ENCODE measurements at places on chromosomes 1 and 21.

DNA sequence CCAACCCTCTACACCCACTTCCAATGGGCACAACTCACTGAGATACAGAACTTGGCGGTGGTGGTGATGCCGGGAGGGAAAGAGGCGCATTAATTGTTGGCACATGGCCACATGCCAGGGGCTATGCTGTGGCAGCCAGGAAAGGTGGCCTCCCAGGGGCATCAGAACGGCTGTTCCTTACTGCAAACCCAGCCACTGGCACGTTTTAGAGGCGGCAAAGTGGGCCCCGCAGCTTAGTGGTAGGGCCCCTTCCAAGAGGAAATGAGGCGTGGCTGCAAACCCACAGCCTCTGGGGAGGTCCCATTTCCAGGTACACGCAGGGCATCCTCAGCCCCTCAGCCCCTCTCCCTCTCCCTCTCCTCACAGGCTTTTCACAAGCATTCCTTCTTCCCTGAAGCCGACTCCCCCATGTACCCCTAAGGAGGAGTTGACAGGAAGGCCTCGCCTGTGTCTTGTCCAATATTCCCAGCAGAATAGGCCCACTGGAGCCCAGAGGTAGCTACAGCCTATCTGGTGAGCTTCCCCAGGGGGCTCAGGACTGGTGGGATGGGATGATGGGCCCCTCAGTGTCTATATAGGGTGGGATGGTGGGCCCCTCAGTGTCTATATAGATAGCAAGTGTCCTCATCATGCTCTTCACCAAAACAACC is 166.2 kb downstream of the CLIC6 start:
- DNase-seq: no peak

DNA sequence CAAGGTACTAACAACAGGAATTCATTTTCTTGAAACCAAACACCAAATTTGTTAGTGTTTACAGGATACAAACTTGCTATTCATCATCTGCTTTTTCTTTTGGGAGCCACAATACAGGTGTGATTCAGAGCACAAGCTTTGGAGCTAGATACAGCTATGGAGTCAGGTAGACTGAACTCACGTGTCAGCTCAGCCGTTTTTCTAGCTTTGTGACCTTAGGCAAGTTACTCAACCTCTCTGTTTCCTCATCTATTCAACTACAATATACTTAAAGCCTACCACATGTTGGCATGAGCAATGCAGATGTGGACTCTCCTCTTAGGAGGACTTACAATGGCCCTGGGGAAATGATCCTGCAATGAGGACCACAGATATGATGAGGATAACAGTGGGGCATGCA is 6.3 kb downstream of the HTR1D start:
- DNase-seq: no peak

GRCh38 chr1:245810789-245811337 is 656.1 kb downstream of the KIF26B start:
- no peak for DNase-seq

DNA sequence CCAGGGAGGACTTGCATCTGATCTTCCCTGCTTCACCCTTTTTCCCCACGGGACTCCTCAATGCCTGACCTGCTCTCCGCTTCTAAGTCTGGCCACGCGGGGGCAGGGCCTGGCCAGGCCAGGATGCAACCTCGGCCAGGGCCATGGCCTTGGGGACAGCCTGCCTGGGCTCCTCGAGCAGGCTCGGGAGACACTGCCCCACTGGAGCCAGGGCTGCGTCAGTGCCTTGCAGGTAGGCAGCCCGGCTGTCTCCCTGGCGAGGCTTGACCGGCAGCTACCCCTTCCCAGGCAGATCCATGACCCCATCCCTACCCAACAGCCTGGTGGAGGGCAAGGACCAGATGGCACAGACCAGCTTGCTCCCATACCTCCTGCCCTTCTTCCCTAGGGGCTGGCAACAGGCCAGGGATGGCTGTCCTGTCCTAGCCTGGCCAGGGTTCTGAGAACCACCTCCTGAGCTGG is 2.7 kb upstream of the PRDM16 start:
- DNase-seq: no peak

DNA sequence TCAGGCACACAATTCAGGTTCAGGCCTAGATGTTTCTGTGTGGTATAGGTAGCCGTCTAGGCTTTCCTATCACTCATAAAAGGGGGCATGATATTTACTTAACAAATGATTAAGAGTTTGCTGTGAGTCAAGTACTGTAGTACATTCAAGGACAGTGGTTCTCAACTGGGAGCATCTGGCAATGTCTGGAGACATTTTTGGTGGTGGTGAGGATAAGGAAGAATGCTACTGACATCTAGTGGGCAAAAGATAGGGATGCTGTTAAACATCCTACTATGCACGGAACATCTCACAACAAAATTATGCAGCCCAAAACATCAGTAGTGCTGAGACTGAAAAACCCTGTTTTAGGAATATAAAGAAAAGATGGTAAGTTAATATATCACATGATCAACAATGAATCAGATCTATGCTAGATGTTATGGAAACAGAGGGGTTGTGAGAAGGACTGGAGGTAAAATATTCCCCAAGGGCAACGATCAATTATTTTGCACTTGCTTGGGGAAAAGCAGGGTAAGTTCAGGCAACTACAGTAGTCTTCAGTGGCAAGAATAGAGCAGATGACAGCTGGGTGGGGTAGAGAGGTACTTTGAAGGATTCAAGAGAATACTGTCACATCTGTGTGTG is 4.9 kb downstream of the DNTTIP2 start:
- DNase-seq: peak; percentile 24

GRCh38 chr1:57300186-57300585 is 123.7 kb downstream of the DAB1 start:
- DNase-seq: no peak

DNA sequence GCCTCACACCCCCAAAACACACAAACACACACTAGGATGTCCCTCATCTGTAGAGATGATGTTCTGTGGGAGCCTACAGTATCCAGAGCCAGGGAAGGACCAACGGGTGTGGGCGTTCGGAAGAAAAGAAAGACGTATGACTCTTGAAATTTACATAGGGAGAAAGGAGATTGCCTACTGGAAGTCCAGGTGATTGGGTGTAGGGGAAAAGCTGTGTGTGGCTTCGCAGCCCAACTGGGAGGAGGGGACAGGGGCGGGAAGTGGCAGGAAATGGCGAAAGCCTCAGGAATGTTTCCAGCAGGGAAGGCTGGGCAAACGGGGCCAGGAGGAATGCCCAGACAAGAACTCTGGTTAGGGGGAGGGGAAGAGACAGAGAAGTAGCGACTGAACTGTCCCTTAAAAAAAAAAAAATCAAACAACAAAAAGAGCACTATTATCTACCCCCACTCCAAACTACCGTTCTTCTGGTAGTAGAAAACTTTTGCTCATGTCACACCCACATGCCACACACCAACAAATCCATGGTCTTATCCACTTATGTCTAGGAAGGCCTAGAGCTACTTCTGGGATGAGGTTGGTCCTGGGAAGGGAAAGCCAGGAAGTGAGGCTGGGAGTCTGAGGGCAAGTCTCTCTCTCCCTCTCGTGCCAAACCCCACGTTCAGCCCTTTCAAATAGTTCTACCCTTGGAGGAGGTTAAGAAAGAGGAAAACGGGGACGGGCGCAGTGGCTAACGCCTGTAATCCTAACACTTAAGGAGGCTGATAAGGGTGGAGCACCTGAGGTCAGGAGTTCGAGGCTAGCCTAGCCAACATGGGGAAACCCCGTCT is 1.8 kb upstream of the CKS1B start:
- DNase-seq: peak; percentile 84

DNA sequence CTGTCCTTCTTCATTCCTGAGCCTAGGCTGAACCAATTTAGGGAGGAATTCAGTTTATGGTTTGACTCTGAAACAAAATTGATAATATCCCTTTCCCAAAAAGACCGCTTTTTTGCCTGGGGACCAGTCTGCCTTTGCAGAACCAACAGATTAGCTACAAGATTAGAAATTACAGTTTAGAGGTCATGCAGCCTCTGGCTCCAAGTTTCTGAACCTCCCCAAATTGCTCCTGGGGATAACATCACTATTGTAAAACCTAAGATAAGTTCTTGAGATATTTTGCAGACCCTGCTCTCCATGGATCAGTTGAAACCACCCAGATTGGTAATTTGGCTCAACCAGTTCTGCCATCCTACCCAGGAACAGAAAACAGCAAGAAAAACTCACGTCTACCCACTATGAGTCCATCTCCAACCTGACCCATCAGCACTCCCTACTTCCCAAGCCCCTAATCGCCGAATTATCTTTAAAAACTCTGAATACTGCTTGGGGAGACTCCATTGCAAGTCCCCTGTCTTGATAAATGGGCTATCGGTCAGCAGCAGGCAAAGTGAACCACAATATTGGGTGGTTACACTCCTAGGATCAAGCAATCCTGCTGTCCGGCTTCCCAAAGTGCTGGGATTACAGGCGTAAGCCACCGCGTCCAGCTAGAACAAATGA is 605 bp upstream of the RABGGTB start:
- DNase-seq: no peak

DNA sequence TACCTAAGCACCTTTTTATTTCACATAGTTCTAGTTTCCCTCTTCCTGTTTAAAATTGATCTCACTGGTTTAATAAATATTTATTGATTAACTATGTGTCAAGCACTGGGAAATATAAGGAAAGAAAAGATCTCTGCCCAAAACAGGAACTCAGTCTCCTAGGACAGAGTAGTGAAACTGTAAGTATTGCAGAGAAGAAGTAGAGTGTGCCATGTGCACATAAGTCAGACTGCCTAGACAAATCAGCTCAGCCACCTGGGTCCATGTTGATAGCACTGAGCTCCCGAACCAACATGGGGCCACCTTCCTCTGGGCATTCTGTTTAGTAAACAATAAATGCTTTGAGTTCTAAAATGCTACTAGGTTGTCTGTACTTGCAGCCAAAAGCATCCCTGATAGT is 9.8 kb upstream of the SSX2IP start:
- no peak for DNase-seq

- DNase-seq: no peak
Measured at GRCh38 chr1:207825719-207826556, 74.1 kb downstream of the CD46 start.

- DNase-seq: no peak
Measured at GRCh38 chr1:5649795-5650194, 342.4 kb downstream of the NPHP4 start.

DNA sequence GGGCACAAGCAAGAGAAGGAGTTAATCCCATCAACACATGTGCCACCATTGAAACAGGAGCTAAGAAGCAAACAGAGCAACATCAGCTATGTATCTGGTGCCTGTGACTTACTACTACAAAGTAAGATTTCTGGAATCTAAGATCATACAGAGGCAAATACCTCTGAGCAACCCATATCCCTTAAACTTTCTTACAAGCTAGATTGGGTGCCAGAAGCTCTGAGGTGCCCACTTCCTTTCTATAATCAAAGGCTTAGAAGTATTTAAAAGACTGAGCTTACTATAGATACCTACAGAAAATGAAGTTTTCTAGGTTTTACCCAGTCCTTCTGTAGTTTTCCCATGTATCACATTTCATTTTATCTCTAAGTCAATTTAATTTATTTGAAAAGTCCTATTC is 44.4 kb upstream of the ADAM30 start:
- no peak for DNase-seq

- DNase-seq: no peak
Measured at GRCh38 chr1:228488125-228488817, 1.1 kb downstream of the RNF187 start.

GRCh38 chr1:202122639-202123335 is at the start of gene GPR37L1:
Gene GPR37L1, plus strand, starts transcription at chr1:202122917. Its CDS starts 47 bp downstream, at chr1:202122964.
- DNase-seq: no peak

DNA sequence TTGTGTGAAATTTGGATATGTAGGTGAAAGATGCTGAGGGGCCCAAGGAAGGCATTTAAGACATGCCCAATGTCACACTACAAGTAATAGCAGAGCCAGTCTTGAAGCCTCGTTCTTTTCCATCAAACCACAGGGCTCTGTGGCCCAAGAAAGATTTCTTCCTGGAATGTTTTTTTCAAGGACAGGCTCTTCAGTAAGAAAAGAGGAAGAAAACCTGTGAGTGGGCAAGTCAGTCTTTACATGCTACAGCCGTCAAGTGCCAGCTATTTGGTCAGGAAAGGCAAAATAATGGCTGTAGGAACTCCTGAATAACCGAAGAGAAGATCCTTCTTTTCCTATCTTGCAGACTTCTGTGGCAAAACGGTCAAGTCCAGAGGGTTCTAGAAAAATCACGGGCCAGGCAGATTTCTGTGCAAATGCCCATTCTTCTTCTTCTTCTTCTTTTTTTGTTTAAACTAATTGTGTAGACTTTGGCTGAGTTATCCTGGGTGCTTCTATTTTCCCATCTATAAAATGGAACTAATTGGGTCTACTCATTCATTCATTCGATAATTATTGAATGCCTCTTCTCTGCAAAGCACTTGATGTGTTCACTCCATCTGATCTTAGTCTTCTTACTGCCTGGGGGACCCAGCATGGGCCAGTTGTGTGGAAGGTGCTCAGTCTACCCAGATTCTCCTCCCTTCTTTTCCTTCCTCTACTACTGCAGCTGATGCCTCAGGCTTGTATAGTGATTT is 1.9 kb upstream of the ID3 start:
- DNase-seq: no peak

DNA sequence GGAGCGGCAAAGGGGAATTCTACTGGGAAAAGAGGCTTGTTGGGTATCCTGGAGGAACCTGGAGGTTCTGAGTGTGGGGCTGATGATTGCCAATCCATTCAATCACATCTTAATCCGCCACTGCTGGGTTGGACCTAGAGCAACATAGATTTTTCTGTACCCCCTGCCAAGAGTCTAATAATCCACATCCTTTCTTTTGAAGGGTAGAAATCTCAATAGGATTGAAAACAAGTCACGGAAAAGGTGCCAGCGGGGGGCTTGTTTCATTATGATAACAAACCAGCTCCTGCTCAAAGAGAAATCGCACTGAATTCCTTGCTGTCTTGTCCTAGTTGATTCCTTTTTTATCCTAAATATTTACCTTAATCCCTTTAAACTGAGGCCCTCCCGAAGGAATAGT is 528.5 kb downstream of the ADGRL2 start:
- DNase-seq: no peak

GRCh38 chr1:195185321-195185720 is 1422.9 kb downstream of the KCNT2 start:
- DNase-seq: no peak

DNA sequence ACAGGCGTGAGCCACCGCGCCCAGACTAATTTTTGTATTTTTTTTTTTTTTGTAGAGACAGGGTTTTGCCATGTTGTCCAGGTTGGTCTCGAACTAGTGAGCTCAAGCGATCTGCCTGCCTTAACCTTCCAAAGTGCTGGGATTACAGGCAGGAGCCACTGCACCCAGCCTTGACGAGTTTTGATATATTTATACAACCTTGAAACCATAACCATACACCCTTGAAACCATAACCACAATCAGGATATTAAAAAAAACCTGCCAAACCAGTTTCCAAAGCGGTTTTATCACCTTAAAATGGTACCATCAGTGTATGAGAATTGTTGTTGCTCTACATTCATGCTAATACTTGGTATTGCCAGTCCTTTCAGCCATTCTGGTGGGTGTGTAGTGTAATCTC is 3.7 kb upstream of the PHACTR4 start:
- no peak for DNase-seq

GRCh38 chr1:145959957-145960467 is 2.2 kb upstream of the LIX1L start:
- no peak for DNase-seq

DNA sequence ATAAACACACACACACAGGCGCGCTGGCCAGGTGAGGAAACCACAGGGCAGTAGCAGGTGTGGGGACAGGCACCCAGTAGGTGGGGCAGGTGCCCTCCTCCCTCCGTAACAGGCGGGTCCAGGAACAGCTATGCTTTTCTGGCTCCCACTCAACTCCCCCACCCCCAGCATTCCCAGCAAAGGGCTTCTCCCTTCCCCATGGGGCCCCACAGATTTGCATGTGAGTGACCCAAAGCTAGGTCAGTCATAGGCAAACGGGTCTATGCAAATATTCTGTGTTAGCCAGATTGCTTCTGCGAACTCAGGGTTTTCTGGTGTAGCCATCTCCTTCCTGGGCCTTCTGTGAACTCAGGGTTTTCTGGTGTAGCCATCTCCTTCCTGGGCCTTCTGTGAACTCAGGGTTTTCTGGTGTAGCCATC is 114.2 kb downstream of the SIK1 start:
- DNase-seq: no peak

Measured in fibroblast of the conjunctiva (primary cell).